ENCODE measurements at places on chromosomes 6 and 20.

- no peak for DNase-seq
Observed at GRCh38 chr20:44780226-44780625, 30.1 kb downstream of the RIMS4 start.

DNA sequence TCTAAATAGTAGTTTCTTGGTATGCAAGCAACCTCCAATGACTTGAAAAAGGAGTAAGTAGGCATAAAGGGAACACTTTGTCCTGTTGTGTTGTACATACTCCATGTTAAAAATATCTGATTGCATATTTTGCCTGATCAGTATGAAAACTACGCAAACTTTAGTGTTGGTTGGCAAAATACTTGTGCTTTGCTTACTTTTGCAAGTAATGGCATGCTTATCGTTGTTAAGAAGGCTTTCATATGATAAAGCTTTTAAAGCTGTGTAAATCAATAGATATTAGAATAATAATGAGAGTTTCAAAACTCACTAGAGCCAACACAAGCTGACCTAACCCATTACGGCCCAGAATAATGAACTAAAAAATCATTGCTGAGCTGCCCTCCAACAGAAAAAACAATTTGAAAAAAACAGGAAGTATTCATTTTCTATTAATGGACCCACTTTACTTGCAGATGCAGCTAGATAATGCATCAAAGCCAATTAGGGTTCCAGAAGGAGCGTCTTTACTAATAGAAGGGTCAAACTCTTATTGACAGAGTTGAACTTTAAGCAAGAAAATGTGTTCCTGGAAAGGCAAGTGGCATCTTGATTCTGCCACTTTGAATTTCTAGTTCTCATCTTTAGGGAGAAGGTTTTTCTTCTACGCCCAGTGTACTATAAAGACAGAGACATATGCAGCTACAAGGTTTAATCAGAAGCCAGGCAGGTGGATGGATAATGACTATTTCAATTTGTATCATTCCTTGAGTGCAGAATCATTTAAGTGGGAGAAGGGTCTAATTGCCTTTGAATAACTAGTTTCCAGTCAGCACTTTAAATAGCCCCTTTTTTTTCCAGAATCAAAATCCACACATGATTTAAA lies 82.2 kb downstream of the SNAP25 start:
- DNase-seq = no peak

GRCh38 chr6:41181566-41181965 lies 18.6 kb upstream of the TREM2 start:
- no peak for DNase-seq

GRCh38 chr20:10532361-10532760 lies 97.3 kb downstream of the SLX4IP start:
- no peak for DNase-seq

DNA sequence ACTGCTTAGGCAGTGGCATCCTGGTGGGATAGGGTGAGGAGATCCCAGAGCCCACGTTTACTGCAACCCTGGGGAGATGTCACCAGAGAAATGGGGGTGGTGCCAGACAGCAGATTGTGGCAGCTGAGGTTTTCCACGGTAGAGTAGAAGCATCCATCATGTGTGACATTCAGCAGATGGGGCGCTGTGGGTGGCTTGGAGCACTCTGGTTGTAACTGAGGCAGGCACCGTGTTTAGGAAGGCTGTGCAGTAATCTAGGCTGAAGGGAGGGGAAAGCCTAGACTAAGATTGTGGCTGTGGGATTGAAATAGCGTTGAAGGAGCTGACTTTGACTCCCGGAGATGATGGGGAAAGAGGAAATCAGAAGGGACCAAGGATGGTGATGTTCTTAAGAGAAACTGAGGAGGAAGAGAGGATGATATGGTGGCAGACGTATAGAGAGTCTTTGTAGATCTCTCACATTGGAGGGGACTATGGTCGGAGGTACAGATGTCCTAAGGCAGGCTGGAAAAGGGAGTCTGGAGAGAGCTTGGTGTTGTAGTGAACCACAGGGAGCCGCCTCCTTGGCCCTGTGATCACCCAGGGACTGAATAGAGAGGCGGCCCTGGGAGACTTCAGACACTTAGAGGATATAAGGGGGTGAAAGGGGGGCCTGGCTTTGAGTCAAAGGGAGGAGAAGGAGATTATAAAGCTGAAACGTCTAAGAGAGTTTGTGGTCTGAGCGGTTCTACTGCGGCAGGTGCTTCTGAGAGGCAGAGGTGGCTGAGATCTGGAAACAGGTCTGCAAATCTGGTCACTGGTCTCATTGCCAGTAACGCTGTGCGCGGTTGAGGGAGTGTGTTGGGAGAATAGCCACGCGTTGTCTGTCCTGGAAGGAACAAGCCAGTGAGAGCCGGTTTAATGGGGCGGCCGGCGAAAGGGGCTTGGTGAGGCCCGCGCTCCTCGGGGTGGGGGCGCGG lies 792 bp upstream of the MICA start:
- DNase-seq = no peak

DNA sequence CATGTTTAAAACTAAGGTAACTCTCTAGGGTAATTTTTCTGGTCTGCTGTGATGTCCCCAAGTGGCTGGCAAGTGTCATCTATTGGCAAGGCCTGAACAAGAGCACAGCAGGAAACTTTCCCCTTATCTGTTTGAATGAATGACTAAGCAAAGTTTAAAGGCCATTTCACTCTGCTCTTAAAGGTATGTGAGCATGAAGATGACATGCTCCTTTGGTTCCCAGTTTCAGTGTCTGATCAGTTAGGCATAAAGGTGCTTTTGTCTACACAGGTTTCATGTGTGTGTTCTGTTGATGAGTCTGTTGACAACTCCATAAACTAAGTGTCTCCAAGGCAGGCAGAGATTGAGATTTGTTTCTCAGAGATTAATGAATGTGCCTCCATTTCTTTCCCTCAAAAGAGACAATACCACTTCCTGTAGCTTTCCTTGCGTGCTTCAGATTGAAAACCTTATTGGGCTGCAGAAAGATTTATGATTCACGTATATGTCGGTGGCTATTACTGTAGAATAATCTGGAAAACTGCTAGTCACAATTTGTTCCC lies 83.9 kb downstream of the MAP3K7 start:
- DNase-seq = no peak

Measured in caudate nucleus (tissue), 63 donors.